ENCODE measurements at places on chromosomes 1 and 21.

- DNase-seq = no peak
Measured at GRCh38 chr1:241177660-241178059, 179.3 kb downstream of the RGS7 start.

- DNase-seq = no peak
Measured at GRCh38 chr1:160357286-160358002, 9.4 kb upstream of the NHLH1 start.

DNA sequence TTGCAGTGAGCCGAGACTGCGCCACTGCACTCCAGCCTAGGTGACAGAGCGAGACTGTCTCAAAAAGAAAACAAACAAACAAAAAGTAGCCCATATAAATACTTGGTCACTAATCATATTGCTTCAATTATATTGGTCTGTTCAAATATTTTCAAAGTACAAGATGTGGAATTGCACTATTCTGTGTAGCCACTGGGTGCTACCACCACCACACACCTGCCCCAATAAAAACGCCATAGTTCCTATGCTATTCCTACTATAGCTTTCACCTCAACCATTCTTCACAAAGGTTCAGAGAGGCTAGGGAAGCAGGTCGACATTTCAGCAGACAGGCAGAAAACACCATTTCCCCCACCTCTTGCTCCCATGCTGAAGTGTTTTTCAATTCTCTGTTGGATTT is 16.7 kb downstream of the NDC1 start:
- no peak for DNase-seq

GRCh38 chr1:3345792-3346191 is 108.7 kb upstream of the ARHGEF16 start:
- DNase-seq = no peak

- DNase-seq = no peak
Measured at GRCh38 chr21:38839328-38840286, 33.9 kb downstream of the ETS2 start.

GRCh38 chr1:44105810-44106209 is 12.8 kb upstream of the KLF17 start:
- no peak for DNase-seq

DNA sequence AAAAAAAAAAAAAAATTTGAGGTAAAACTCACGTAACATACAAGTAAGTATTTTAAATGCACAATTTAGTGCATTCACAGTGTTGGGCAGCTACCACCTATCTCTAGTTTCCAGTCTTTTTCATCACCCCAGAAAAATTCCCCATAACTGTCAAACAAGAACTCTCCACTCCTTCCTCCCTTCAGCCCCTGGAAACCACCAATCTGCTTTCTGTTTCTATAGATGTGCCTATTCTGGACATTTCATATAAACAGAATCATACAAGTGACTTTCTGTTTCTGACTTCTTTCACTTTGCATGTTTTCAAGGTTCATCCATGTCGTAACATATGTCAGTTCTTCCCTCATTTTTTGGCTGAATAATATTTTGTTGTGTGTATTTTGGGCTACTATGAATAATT is 24.9 kb upstream of the ETS2 start:
- DNase-seq = no peak

DNA sequence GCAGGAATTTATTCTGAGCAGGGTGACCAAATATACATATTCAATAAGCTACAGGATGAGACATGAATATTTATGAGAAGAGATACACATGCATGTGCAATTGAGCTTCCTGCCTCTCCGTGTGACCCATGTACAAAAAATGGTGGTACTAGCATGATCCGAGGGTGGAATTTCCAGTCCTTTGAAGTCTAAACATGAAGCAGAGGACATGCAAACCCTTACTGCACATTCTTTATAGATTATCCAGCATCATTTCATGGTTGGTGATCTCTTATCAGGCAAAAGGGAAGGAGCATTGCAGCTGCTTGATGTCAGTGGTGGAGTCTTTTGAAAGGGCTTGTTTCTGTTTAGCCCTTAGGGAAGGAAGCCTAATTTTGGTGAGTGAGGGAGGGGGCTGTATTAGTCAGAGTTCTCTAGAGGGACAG is 448.6 kb downstream of the SETD4 start:
- no peak for DNase-seq

DNA sequence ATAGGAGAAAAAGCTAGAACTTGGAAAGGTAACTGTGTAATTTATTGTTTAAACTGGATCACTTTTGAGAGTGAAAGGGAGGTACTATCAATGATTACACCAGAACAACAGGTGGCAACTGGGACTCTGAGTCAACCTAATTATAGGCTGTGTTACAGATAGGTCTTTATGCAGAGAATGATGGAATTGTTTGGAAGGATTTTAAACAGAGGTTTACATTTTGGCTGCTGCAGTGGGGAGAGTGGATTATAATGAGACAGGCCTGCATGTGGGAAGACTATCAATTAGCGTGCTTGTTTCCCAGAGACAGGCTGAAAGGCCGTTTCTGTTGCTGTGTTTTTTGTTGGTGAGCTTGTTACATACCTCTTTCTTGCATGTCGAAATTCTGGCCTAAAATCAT is 432.9 kb downstream of the PLA2G4A start:
- no peak for DNase-seq

DNA sequence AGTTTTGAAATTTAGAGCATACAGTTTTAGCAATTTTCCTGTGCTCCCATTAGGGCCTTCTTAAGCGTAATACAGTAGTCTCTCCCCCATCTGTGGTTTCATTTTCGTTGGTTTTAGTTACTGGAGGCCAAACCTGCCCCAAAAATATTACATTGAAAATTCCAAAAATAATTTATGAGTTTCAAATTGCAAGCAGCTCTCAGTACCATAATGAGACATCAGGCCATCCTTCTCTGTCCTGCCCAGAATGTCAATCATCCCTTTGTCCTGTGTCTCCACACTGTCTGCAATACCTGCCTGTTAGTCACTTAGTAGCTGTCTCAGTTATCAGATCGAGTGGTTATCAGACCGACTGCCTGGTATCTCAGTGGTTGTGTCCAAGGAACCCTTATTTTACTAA is 45.4 kb downstream of the ADSS2 start:
- DNase-seq = no peak

- DNase-seq = no peak
Measured at GRCh38 chr1:160963521-160963920, 8.9 kb upstream of the ITLN2 start.

DNA sequence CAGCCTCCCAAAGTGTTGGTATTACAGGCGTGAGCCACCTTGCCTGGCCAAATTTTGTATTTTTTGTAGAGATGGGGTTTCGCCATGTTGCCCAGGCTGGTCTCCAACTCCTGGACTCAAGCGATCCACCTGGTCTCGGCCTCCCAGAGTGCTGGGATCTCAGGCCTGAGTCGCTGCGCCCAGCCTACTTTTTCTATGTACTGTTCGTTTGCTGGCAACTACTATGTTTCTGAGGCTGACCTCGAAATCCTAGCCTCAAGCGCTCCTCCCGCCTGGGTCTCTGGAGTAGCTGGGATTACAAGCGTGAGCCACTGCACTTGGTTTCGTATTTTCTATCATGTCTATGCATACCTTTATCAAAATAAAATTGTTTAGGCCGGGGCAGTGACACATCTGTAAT is 675 bp upstream of the TEKT2 start:
- DNase-seq = no peak

DNA sequence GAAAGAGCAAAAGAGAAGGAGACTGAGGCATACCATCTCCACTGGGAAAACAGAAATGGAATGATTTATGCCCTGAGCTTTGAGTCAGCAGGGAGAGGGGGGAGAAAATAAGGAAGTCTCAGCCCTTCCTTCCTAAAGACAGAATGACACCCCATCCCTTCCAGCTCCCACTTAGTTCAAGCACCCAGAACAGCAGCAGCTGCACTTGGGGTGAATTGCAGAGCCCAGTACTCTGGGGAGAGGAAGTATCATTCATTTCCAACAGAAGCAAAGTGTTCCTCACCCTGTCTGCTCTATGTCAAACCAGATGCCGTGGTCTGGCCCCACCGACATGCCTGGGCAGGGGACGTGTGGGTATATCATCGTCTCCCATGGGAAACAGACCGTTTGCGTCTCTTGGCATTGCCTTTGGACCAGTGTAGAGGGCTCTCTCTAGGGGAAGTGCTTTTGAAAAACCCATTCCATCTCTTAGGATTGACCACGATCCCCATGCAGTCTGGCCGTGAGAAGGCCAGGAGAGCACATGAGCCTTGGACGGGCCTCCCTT is 1.1 kb upstream of the KCNJ15 start:
- DNase-seq = no peak

Data from pulmonary artery endothelial cell (primary cell).